Mammary epithelial cell (primary cell): ENCODE measurements at places on chromosomes 5 and 9.

- no peak for DNase-seq
Measured at GRCh38 chr5:131081913-131082488, 83.1 kb downstream of the HINT1 start.

DNA sequence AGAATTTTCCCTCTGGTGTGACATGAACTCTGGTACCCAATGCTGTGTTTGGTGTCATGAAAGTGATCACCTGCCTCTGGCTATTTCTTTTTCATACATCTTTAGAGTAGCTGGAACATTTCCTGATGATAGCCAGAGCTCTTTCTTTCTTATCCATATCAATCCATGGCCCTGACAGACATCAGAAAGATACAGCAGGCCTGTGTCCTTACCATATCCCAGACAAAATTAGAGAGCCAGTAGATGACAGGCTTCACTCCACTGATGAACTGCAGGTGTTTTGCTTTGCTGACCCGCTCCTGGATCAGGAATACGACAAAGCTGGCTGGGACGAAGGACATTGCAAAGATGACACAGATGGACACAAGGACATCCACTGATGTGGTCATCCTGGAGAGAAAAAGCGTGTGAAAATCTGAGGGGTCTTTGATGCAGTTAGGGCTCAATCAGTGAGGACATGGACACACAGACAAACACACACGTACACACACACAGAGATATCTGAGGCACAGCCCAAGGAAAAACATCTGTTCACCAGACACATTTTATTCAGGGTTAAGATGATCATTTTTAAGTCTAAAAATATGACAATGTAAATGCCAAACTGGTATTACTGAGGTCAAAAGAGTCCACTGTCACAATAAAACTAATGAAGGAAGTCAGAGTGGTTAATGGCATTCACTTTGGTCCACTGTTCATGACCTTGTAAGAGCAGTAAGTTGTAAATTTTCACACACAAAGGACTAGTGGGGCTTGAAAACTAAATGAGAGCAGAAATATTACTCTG, 34.5 kb downstream of the NIPSNAP3B start:
- DNase-seq = no peak

DNA sequence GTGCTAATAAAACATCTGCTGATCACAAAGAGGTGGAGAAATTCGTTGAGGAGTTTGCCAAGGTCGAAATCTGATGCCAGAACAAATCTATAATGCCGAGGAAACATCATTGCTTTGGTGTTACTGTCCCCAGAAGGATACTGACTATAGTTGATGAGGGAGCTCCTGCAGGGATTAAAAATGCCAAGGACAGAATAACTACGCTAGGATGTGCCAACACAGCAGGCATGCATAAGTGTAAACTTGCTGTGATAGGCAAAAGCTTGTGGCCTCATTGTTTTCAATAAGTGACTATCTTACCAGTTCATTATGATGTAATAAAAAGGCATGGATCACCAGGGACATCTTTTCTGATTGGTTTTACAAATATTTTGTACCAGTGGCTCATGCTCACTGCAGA, 66.8 kb upstream of the ADCY2 start:
- no peak for DNase-seq

GRCh38 chr5:36657563-36657995, 51.2 kb downstream of the SLC1A3 start:
- DNase-seq = peak; percentile 99

- DNase-seq = no peak
Measured at GRCh38 chr5:115639377-115639776, 13.5 kb upstream of the TMED7 start.

DNA sequence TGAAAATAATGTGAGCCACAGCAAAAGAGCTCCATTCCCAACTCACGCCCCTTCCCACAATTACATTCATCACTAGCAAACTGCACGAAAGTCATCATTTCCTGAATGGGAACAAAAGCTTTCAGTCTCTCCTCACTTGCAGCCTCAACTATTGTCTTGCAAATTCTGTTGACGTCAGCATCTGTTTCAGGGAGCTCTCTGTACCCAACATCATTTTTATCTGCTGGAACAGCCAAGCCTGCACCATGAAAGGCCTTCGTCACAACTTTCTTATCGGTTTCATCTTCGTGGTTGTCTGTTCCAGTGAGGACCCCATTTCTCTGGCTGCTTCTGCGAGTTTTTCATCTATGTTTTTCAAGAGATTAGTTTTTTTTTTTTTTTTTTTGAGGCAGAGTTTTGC, 14.3 kb upstream of the RNF130 start:
- no peak for DNase-seq

DNA sequence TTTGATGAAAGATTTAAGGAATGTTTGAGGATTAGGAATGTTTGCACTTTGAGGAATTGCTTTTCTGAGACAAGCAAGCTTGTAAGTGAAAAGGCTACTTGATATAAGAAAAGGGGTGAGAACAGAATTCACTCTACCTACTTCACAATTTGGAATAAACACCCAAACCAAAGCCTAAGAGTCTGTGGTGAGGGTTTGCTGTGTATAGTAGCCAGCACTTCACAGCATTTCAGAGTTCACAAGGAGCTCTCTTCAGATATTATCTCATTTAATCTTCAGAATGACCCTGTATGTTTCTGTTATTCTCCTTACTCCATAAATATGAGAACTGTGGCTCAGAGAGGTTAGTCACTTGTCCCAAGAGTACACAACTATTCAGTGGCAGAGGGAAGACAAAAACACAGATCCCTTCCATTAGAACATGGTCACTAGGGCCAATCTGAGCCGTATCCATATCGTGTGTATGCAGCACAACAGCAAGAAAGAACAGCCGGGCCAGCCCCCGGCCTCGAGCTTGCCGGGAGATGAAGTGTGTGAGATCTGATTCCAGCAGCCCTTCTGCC, 92.4 kb downstream of the FRMD3 start:
- no peak for DNase-seq

DNA sequence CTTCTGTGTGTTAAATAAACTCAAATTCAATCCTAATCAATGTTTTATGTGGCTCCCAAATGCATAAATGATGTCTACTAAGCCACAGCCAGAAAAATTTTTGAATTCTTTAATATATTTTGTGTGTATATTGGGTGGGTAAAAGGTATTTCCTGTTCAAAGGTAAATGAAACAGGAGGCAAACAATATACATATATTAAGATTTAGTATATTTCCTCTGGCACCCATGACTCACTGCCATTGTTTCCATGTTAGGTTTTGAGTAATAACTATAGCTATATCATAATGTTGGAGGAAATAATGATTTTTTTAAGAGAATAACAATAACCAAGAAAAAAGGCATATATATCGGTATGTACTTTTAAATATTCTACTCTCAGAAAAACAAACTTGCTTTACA, 1071.9 kb upstream of the CDH10 start:
- no peak for DNase-seq

- no peak for DNase-seq
Measured at GRCh38 chr9:96665789-96666188, 10.7 kb upstream of the PRXL2C start.

DNA sequence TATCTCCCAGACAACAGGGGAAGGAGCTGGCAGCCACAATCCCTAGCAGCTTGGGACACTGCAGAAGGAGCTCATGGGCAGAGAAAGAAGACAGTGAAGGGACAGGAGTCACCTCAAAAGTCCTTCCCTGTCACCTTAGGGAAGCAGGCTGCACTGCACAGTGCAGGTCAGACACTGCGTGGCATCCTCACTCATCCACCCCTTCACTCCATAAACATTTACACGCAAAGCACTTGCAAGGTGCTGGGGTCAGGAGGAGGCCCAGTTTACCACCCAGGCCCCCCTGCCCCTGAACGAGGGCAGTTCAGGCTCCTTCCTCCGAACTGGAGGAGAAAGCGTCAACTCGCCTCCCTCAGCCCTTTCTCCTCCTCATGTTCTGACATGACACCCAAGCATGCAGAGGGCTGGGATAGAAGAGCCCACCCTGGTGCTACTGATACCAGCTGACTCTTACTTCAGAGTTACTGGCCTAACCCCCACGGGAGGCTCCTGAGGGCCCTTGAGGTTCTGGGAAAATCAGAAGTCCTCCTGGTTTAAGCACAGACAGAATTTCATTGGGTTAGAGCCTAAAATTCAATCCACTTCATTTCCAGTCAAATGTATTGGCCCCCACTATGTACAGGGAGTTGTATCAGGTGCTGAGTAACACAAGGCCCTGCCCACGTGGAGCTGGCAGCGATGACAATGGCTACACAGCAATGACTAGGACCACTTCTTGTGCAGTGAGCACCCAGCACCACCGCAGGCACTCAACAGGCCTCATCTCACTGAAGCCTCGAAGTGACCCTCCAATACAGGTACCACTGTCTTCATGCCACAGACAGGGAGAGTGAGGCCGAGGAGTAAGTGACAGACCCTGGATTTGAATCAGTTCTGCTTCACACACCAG, 70.4 kb downstream of the RAPGEF1 start:
- no peak for DNase-seq

DNA sequence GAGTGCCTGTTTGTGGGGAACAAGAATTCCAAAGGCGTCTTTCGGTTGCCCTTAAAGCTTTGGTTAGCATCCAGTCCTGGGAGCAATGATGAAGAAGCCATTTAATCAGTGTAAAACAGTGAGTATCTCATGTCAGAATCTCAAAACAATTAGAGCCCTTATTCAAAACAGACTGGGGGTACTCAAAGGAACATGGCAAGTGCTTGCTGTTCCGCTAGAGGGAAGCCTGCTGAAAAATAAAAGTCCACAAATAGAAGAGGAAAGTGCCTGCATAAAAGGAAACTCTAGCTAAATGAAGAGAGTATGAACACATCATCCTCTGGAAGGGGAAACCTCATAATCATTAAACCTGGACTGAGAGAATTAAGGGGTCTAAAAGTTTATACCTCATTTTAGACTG, 26.4 kb downstream of the FBXL7 start:
- no peak for DNase-seq

DNA sequence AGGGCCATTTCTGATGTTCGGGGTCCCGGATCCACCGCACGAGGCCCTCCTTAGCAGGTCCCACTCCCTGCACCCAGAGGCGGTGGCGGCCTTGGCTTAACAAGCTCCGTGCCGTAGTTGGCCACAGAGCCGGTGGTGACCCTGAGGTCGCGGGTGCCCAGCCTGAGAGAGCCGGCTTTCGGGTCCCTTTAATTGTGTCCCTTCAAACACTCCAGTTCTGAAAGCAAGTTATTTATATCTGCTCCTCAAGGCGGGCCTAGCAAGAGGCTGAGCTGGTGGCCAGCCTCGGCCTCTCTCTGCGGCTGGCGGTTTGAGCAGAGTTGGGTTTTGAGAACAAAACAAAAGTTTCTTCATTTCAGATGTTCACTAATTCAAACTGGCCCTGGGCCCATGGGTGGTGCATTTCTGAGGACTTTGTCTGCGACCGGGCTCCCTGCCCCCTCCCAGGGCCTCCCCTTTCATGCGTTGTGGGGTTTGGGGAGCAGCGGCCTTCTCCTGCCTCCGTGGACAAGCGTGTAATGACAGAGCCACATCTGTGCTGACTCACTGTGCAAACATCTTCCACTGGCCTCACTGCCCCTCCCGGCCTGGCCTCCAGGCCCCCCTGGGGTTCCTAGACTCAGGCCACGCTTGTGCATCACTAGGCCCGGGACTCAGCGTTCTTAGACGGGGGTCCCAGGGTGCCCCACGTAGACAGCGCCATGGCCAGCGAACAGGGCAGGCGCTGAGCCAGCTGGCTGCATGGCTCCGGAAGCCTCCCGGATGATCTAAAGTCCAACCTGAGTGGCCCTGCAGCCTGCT, 49.4 kb upstream of the COL5A1 start:
- no peak for DNase-seq

GRCh38 chr5:178516504-178517235, 73.5 kb downstream of the COL23A1 start:
- no peak for DNase-seq

GRCh38 chr9:16869131-16869881, 1.2 kb downstream of the BNC2 start:
- DNase-seq = no peak

- peak; percentile 24 for DNase-seq
Measured at GRCh38 chr9:6467006-6467625, 54.1 kb downstream of the UHRF2 start.

GRCh38 chr9:110582156-110582555, 2.6 kb upstream of the SVEP1 start:
- no peak for DNase-seq

GRCh38 chr5:176667637-176668036, 20.4 kb downstream of the TSPAN17 start:
- DNase-seq = no peak

DNA sequence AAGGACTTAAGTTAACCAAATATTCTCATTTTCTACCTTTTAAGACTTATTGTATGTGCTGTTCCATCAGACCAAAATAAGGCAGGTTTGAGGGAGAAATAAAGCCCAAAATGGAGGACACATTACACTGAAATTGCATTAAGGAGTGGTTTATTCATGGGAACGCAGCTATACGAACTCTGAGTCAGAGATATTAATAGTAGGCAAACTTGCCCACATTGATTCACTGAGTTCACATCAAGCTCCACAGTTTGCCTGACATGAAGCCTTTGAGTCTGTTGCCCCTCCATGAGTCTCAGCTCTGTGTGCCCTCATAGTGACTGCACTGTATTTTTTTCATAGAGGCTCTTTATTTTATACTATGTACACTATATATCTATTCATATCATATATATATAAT, 135.0 kb upstream of the SNX2 start:
- no peak for DNase-seq

GRCh38 chr9:113933671-113934070, 57.6 kb downstream of the ZNF618 start:
- no peak for DNase-seq

- DNase-seq = no peak
Measured at GRCh38 chr9:34237836-34238235, 59.0 kb downstream of the UBAP1 start.

GRCh38 chr9:78985084-78985738, 586.6 kb upstream of the TLE4 start:
- DNase-seq = peak; percentile 63

DNA sequence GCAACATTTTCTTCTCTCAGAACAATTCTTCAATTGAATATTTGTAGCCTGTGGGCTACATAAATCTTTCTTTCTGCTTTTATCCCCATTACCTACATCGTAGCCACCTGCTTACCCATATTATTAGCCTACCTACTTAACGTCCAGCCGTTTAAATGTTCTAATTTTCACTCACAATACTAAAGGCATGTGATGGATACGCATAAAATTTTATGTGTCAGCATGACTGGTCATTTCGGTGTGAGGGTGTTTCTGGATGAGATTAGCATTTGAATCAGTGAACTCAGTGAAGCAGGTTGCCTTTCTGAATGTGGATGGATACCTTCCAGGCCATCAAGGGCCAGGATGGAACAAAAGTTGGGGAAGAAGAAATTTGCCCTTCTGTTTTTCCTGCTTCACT, 1722.5 kb upstream of the ACO1 start:
- peak; percentile 0 for DNase-seq

- DNase-seq = no peak
Measured at GRCh38 chr9:108748776-108749175, 107.0 kb downstream of the ACTL7B start.

GRCh38 chr9:132018957-132019405, 60.7 kb downstream of the MED27 start:
- DNase-seq = no peak

GRCh38 chr9:111037708-111038330, 451 bp downstream of the LPAR1 start:
- DNase-seq = peak; percentile 48

GRCh38 chr5:1655496-1656270, 131.9 kb upstream of the LPCAT1 start:
- no peak for DNase-seq

GRCh38 chr5:97181856-97182545, 1.0 kb downstream of the RIOK2 start:
- peak; percentile 17 for DNase-seq

- peak; percentile 56 for DNase-seq
Measured at GRCh38 chr5:1167728-1168709, 33.4 kb upstream of the SLC6A19 start.
